ENCODE measurements at places on chromosomes 2 and 18. TPM values are rescaled to one million over a fixed set of nuclear protein-coding genes. Genes with fewer than 3 reads are reported as not detected.

Gene TRIM43
- not detected for polyA plus RNA-seq

Gene KCNE4
- polyA plus RNA-seq, result not detected

Gene ELOA2
- polyA plus RNA-seq, result not detected

Gene LYPD6B
- polyA plus RNA-seq, result 7.7 TPM

Gene SETBP1
- polyA plus RNA-seq, result 13.7 TPM

Gene CACNB4
- 29.0 TPM for polyA plus RNA-seq

Gene EVA1A
- not detected for polyA plus RNA-seq

Gene MATN3
- polyA plus RNA-seq, result 0.60 TPM

Gene VWC2L
- polyA plus RNA-seq, result 0.31 TPM

Gene BARD1
- polyA plus RNA-seq, result 2.8 TPM

Gene GAREM1
- 1.3 TPM for polyA plus RNA-seq

Gene LAMA1
- polyA plus RNA-seq, result 8.0 TPM

Gene CRYBA2
- not detected for polyA plus RNA-seq

All from neural cell (in vitro differentiated cells).